Muscle of arm (tissue), 14 donors: ENCODE measurements at places on chromosomes 4 and X.
A peak's percentile ranks its signal among the peaks of the same experiment; 100 is the strongest.

- peak; percentile 70 for DNase-seq
These were observed 126.3 kb downstream of the NEK1 start for GRCh38 chr4:169485791-169486742.

- DNase-seq, result peak; percentile 75
These were observed 171.4 kb upstream of the NRK start for GRCh38 chrX:105650986-105651385.

GRCh38 chr4:98939438-98939837 lies 10.5 kb upstream of the EIF4E start:
- DNase-seq, result no peak

GRCh38 chrX:114344756-114345349 lies 239.0 kb upstream of the HTR2C start:
- peak; percentile 4 for DNase-seq

DNA sequence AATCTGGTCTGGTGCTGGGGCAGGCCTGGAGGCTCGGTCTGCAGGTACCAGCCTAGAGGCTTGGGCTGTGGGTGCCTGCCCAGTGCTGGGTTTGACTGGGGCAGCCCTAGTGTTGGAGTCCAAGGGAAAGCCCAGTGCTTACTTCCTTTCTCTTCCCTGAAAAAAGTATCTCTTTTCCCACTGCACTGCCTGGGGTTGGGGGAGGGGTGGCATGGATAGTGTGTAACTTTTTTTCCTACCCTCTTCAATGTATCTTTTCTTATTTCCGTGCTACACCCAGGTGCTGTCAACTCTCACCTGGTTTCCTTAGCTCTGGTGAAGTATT lies 21.6 kb downstream of the KANTR start:
- no peak for DNase-seq

DNA sequence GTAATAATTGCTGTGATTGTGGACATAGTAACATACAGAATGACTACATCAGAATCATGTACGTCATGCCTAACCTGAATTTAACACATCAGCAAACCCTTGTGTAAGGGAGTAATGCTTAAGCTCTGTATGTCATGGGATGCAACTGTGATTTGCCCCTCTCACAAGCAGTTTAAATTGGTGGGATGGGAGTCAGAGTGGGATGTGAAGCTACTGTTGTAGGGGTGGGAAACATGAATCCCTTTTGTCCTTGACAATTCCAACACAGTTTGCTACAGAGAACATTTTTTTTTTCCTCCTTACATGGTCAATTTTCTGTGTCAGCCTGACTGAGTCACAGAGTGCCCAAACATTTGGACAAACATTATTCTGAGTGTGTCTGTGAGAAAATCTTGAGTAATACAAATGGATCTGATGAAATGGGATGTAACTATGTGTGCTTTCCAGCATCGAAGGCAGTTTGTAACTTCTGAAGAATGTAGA lies 392.8 kb downstream of the GPM6A start:
- DNase-seq, result no peak

- no peak for DNase-seq
These were observed 228.2 kb downstream of the MGST2 start for GRCh38 chr4:139893801-139894200.
